ENCODE measurements at places on chromosomes 6 and 20. TPM values are rescaled to one million over a fixed set of nuclear protein-coding genes. Genes with fewer than 3 reads are reported as not detected.

DNA sequence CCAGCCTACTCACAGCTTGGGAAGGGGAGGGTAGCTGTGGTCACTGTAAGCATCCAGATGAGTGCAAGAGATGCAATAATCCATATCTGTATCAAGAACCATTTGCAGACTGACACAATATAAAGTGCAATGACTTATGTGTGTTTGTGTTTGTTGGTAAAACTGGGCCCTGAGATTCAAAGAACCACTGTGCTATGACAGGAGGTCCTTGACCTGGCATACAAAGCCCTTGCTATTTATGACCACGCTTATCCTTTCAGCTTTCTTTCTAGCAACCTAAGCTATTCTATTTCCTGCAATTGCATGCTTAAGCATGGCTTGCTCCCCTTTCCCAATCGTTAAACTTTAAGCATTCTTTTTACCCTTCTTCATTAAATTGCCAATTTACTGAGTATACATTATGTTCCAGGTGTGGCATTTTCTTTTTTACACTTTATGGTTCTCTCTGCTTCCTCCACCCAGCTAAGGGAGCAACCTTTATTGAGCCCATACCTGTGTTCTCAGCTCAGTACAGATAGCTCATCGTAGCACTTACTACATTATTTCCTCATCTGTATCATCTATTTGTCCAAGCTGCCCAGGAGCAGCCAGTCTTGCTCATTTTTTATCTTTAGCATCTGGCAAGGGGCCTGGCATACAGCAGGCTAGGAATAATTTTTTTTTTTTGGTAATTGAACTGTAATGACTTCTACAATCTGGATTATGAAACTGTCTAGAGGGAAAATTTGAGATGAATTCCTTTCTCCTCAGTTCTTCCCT is 3.5 kb downstream of the MCUR1 start:
- no peak for DNase-seq

- no peak for DNase-seq
Measured at GRCh38 chr6:57216235-57217101, 5.6 kb downstream of the RAB23 start.

DNA sequence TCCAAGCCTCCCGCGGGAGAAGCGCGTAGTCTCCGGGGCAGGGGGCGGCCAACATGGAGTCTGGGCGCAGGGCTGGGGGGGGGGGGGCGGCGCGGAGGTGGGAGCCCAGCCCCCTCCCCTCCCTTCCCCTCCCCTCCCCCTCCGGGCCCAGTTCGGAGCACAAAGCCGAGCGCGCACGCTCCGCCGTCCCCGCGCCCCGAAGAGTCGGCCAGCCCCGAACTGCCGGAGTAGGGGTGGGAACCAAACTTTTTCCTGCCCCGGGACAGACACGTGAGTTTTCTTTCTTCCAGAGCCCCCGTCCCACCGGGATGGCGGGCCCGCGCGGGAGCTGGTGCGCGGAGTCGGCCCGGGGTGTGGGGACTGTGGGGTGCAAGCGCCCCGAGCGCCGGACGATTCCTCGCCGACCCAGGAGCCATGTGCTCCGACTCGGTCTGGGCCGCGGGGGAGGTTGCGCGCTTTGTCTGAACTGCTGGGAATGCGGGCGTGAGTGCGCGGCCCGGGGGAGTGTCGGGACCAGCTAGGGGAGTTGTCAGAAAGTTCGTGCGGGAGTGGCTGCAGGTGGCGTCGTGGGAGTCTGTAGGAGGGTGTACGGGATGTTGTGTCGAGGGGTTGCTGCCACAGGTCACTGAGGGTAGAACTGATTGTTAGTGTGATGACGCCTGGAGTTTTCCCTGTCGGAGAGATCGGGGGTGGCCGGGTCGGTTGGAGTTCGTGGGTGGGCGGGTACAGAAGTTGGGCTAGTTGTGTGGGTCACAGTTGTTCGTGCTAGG is 1.2 kb downstream of the TGIF2 start:
- DNase-seq = peak; percentile 52

DNA sequence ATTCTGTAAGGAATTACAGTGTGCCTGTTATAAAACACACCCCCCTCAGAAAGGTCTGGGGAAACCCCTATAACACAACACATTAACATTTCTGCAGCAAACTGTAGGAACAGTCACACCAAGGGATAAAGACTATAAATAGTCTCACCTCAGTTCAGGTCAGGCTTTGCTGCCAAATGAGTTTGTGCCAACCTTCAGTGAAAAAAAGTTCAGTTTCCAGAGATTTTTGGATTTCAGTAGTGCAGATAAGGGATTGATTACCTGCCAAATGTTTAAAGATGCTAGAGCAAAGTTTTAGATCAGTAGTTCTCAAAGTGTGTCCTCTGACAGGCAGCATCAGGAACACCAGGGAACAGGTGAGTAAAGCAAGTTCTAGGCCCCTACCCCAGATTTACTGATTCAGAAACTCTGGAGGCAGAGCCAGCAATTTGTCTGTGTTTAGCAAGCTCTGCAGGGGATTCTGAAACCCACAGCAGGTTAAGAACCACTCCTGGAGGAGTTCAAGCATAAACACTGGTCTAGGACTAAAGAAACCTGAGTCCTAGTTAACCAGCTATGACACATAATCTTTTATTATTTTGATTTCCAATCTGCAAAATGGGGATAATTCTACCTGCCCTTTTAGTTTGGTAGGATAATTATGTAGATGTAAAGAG is 111.0 kb downstream of the RCAN2 start:
- no peak for DNase-seq

GRCh38 chr6:46175446-46175845 is 4.7 kb upstream of the ENPP5 start:
- no peak for DNase-seq

- DNase-seq = no peak
Measured at GRCh38 chr6:111761783-111762312, 111.4 kb downstream of the FYN start.

DNA sequence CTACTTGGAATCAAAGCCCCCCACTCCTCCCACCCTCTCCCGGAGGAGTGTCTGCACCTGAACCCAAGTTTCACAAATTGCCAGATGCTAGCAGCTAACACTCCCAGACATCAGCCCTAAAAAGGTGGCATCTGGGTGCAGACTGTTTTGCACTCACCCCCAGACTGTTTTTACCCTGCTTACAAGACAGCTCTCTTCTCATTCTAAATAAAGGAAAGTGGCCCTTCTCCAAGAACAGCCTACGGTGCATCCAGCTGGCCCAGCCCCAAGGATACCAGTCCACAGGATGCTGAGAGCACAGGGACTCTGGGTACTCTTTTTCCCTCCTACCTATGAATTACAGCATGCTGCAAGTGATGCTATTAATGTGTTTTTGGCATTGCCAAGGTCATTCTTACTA is 842.0 kb upstream of the FLRT3 start:
- no peak for DNase-seq

DNA sequence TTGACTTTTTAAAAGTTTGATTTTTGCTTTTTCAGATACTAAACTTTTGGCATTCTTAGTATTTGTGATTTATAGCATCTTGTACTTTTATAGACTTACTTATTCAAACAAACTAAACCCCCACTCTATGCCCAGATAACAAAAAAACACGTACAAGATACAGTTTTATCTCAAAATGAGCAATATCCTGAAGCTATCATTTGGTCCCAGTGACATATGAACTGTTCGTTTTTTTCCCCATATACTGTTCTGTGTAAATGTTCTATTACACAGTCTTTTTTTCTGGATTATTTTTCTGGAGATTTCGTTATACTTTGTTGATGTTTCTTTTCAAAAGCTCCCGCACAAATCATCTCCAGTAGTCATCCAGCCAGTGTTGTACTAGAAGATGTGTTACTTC is 27.3 kb upstream of the SERINC3 start:
- DNase-seq = no peak

DNA sequence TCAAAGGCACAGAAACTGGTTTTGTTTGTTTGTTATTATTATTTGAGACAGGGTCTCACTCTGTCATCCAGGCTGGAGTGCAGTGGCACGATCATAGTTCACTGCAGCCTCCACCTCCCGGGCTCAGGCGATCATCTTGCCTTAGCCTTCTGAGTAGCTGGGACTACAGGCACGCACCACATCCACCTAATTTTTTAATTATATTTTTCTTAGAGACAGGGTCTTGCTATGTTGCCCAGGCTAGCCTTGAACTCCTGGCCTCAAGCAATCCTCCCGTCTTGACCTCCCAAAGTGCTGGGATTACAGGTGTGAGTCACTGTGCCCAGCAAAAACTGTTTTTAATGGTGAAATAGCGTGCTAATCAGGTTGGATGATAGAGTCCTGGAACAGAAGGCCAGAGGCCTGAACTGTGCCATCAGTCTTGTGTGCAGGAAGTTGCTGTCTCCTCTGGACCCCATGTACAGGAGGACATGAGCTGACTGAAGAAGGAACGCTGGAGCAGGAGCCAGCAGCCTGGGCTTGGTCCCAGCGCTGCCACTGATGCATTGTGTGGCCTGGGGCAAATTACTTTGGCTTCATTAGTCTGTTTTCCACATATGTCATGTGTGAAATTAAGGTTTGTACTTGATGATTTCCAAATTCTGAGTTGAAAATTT is 4.9 kb downstream of the TM9SF4 start:
- no peak for DNase-seq

DNA sequence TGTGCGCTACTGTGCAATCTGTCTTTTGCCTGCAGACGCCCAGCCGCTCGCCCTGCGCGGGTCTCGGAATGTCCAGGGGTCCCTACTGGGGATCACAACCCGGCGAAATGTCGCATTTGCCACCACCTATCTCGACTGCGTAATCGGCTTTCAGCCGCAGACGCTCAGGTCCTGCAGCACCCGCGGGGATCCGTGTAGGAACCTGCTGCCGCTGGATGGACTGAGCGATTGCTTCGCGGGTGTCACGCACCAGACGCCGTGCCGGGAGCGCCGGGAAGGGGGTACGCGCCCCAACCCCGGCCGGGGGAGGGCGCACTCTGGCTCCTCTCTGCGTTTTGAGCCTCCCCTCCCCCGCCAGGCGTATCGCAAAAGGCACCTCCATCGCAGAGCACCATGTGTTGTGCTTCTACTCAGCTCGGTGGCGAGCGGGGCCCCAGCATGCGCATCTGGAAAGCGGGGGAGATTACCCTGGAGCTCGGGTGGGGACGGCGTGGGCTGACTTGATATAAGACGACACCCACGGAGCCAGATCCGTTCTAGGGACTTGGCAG is 747 bp upstream of the PTPRA start:
- DNase-seq = peak; percentile 43

DNA sequence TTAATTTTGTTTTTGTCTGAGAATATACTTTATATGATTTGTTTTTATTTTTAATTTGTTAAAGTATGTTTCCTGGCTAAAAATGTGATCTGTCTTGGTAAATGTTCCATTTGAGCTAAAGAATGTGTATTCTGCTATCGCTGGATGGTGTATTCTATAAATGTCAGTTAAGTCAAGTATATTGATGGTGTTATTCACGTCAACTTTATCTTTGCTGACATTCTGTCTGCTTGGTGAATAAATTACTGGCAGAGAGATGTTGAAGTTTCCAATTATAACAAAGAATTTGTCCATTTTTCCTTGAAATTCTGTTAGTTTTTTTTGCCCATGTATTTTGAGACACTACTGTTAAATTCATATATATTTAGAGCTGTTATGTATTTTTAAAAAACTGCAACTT is 1131.8 kb upstream of the GJE1 start:
- no peak for DNase-seq

DNA sequence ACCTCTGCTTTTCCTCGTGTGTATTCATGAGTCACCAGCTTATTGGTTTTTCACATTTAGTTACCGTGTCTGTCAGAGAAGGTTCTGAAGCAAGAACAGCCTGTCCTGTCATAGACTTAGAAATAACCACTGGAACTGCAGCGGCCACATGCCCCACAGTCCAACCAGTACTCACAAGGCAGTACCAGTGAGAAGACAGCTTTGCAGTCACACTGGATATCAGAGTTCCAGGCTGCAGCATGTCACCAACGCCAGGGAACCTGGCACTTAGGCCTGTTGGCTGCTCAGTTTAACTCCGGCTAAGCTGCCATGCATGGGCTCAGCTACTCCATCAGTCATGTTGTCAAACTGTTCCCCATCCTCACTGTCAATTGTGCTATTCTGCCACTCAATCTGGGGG is 40.1 kb downstream of the ADNP start:
- no peak for DNase-seq

- no peak for DNase-seq
Measured at GRCh38 chr6:166278579-166279392, 29.4 kb downstream of the PRR18 start.

DNA sequence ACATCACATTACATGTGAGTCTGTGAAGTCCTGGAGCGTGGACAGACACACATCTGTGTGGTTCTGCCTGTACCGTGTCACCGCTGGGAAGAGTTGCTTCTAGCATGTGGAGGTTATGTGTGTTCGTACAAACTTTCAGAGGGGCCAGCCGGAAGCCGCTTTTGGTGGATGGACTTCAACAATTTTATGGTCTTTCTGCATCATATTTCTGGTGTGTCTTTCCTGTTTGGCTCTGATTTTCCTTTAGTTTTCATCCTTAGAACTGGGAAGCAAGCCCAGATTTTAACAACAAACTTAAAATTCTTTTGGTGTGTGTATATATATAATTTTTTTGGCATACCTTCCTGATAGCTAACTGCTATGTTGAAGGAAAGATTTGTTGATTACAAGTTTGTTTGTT is 71.2 kb downstream of the TIAM2 start:
- DNase-seq = no peak

- DNase-seq = no peak
Measured at GRCh38 chr6:45801471-45802289, 214.0 kb downstream of the CLIC5 start.

DNA sequence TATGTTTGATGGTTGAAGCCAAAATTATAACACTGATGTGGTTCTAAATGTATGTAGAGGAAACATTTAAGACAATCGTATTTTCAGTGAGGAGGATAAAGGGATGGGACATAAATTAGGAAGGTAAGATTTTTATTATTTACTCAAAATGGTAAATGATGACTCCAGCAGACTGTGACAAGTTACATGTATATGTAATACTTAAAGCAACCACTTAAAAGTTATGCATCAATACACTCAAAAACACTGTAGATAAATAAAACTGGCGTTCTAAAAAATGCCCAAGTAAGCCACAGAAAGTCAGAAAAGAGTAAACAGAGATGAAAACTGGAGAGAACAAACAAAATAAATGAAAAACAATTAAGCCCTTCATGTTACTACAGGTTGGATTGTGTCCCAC is 18.7 kb downstream of the HLA-DMB start:
- no peak for DNase-seq

DNA sequence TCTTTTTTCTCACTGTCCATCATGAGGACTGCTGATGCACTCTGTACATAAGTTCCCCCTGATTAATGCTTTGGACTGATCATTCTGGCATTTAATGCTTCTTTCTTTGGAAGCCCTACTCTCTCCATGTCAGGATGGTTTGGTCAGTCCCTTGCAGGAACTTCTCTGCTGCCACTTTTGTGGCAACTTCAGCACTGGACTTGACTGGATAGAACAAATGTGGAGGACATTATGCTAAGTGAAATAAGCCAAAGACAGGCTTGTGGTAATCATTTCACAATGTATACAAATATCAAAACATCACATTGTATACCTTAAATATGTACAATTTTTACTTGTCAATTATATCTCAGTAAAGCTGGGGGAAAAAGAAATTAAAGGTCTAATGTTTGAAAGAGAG is 12.2 kb upstream of the BRPF3 start:
- no peak for DNase-seq

The SOX4 gene
- total RNA-seq = 132 TPM

The MUCL3 gene
- not detected for total RNA-seq

The LAMP5 gene
- total RNA-seq = 0.80 TPM

The GNAS-AS1 gene
- total RNA-seq = 4.9 TPM

The CLVS2 gene
- total RNA-seq = 0.28 TPM

The NKAIN2 gene
- total RNA-seq = 9.5 TPM

The LGSN gene
- total RNA-seq = not detected

The PNPLA1 gene
- not detected for total RNA-seq

All from endothelial cell (in vitro differentiated cells).